ENCODE measurements at places on chromosomes 12 and 14.
A peak's percentile ranks its signal among the peaks of the same experiment; 100 is the strongest.

DNA sequence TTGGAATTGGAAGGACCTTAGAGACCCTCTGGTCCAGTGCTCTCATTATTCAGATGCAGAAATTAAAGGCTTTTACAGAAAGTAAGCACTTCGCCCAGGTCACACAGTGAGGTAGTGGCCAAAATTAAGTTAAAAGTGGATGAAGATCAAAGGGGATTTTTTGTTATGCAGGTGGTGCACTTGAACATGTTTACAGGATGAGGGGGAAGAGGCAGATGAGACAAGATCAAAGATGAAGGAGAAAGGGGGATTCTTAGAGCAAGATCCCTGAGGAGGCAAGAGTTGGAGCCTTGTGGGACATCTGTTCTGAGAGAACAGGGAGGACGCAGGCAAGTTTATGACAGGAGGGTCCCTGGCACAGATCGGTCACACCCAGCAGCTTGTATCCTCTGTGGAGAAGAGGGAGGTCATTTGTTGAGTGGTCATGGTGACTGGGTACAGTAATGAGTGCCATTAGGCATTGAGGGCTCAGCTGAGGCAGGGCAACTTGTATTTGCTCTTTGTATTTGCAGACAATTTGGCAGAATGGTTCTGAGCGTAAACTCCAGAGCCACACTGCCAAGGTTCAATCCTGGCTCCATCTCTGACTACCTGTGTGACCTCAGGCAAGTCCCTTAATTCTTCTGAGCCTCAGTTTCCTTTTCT is 84.0 kb downstream of the BORCS5 start:
- no peak for DNase-seq

GRCh38 chr14:67512463-67513310 is 20.4 kb upstream of the PLEKHH1 start:
- no peak for DNase-seq

- no peak for DNase-seq
Observed at GRCh38 chr14:75306927-75307699, 28.5 kb downstream of the FOS start.

- no peak for DNase-seq
Observed at GRCh38 chr12:113173081-113173698, 12.1 kb downstream of the DDX54 start.

DNA sequence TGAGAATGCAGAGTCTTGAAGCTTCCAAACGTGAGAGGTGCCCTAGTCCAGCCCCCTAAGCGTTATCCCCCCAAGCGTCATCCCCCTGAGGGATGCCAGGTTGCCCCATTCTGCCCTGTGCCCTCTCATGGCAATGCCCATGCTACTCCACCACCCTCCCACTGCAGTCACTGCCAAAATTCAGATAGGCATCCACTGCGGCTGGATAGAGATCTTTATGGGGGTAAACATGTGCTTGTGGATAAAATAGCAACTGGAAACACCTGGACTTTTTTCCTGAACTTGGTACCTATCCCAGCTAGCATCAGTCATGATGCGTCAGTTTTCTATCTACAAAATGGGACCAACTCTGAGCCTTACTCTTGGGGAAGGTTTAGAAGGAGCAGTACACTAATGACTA is 92.7 kb upstream of the HOXC13 start:
- no peak for DNase-seq

DNA sequence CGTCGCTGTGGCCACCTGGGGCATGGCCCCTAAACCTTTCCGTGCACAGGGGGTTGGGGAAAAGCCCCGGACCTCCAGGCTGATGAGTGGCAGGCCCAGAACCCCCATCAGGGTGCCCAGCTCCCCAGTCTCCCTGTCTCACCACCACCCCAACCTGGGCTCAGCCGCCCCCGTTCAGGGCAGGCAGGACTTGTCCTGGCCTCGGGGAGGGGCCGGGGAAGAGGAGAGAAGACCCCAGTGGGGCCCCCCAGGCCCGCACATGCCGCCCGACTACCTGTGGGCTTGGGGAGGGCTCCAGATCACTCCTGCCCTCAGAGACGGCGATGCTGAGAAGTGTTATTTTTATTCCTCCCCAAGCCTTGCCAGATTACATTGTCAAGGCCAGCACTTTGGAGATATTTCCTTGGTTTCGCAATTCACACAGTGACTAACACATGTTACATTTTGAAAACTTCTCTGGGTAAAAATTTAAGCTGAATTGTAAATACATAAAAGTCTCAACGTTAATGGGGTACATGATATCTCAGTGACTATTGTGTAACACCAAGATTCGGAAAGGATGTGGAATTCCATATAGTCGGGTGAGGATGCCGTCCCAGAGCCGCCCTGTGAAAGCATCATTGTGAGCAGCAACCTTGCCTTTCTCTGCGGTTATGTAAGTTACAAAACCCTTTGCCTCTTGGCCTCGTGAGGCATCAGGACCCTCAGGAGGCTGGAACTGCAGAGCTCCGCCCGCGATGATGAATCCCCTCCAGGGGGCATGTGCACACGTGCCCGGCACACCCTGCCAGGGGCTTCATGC is 85.6 kb upstream of the DIO3 start:
- no peak for DNase-seq

DNA sequence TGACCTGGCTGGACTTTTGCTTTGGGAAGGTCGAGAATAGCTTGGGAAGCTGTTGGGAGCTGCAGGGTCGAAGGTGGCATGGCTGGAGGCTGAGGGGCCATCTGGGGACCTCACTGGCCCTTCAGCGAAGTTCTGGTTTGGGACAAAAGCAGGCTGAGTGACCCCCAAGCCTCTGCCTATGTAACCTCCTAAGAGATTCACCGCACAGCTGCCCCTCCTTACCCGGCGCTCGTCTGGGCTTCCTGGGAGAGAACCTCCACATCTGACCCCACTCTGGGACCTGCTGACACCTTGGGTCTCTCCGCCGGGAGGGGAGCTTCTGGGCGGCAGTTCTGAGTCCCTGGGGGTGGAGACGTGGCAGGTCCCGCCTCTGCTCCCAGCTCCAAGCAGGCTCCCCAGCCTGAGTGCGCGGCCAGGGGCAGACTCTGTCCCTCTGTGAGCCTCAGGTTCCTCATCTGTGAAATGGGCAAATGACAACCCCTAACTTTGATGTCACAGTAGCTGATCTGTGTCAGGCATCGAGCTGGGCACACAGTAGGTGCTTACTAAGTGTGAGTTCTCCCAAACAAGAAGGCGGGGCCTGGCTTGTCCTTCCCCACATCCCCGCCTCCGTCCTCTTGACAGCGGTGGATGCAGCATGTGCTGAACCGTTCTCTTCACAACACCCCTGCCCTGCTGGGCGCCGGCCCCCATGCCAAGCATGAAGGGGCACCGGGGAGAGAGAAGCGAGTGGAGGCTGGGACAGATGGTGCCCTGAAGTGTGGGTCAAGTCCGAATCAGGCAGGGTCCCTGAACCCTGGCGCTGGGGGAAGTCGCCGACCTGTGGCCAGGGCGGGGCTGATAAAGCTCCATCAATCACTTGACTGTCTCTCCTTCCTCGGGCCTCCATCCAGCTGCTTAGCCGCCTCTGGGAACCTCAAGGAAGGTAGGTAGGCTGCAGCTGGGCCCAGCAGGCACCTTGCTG is 3.8 kb downstream of the EXOC3L4 start:
- no peak for DNase-seq

- no peak for DNase-seq
Observed at GRCh38 chr14:102969060-102969791, 46.8 kb downstream of the AMN start.

DNA sequence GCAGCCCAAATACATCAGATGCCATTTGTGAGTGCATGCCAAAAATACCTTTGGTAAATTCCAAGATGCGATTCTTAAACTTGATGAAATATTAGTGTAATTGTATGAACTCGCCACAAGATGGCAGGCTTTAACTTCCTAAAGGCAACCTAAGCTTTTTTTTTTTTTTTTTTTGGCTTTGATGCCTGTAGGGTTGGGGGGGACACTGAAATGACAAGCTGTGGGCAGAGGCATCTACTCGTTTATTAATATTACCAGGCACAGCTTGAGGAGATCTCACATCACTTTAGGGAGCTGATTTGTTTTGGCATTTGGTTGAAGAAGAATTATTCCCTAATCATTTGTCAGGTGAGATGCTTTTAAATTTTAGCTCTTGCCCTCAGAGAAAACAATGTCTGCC is 126.7 kb upstream of the CCDC196 start:
- peak; percentile 29 for DNase-seq

DNA sequence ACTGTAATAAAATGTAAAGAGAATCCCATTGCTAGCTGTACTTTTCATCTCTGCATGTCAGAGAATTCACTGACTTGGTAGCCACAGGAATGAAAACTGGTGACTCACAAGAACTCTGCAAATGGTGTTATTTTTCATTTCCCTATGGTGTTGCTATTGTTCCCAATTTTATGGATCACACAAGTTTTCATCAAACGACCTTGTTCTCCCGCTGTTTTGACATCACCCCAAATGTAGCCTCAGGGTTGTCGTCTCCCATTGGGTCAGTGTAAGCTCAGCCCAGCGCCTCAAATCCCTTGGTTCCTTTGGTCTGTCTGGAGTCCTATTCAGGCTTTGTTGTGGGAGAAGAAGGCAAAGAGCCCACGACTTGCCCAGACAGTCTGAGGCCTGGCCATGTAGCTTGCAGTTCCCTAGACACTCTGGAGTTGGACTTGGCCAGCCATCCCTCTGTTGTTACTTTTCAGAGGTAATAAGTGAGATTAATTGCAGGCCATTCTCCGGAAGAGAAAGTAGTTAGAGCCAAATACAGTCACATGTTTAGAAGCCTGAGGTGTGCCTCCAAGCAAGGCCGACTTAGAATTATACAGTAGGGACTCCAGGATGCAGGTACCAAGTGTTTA is 159.2 kb downstream of the TGFB3 start:
- DNase-seq = no peak

GRCh38 chr12:111616177-111616623 is 17.1 kb upstream of the ATXN2 start:
- no peak for DNase-seq

- DNase-seq = peak; percentile 91
Observed at GRCh38 chr12:25195056-25195971, at the start of the genes DNAI7 and ETFRF1. Gene DNAI7, minus strand, starts transcription at chr12:25195160. Its CDS starts 82 bp downstream, at chr12:25195078. Gene ETFRF1, plus strand, starts transcription at chr12:25195237. Its CDS starts 8,720 bp downstream, at chr12:25203957.

Data from CD4-positive, alpha-beta T cell treated with Interleukin-6 at 100 ng/mL for 8 hours (primary cell).